Fibroblast of skin of abdomen (primary cell): ENCODE measurements at places on chromosomes 13 and 19.

DNA sequence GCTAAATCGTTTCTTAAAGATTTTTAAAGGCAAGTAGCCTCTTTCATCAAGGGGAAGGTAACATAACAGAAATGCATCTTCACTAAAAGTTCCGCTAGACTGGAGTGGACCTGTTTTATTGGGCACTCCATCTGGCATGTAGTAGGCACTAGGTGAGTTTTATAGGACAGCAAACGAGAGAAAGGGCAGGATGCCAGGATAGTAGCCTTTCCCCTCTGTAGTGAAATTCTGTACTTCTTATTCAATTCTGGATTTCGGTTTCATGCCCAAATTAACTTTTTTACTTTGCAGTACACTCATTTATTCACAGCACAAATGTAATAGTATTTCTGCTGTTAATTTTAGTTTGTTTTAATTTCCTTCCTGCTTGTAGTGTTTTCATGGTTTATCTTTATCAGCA lies 45.2 kb downstream of the GPR180 start:
- DNase-seq = no peak

DNA sequence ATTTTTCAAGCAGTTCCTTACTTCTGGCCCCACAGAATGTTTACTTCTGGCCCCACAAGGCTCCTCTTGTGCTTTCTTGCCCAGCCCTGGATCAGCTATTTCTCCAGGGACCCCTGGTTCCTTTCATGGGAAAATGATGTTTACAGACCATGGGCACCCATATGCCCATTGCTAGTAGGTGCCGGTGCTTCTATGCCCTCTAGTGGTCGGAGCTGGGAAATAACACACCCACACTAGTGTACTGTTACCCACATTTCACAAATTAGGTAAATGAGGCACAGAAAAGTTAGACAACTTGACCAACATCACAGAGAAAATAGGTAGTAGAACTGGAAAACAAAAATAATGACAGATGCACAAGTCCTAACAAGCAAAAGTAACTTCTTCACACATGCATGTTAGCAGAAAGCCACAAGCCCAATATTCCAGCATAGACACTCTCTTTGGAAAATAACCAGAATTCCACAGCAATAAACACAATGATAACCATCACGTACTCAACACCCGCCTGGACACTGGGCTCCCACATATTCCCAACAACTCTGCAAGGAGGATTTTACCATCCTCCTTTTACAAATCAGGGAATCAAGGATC lies 1.3 kb upstream of the CEACAM6 start:
- DNase-seq = peak; percentile 10

GRCh38 chr19:35299523-35300338 lies 7.8 kb downstream of the MAG start:
- DNase-seq = no peak

DNA sequence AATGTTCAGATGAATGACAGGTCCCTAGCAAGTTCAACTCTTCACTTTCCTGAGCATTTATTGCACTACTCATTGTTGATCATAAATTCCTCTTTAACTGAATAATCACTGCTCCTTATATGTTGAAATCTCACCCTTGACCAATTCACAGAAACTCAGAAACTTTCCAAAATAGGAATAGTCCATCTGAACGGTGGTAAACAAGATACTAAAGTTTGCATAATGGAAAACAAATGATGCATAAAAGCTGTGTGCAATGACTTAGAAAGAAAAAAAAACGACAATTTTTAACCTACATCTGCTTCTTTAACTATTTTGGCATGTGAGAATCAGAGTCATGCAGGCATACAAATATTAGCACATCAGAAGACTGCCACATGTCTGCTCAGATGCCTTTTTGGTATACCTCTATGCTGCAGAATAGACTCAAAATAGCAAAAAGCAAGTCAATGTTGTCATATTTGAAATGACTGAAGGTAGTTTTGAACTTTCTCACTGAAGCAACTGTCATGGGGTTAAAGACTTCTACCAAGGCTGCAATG lies 34.8 kb downstream of the SLC10A2 start:
- DNase-seq = no peak

DNA sequence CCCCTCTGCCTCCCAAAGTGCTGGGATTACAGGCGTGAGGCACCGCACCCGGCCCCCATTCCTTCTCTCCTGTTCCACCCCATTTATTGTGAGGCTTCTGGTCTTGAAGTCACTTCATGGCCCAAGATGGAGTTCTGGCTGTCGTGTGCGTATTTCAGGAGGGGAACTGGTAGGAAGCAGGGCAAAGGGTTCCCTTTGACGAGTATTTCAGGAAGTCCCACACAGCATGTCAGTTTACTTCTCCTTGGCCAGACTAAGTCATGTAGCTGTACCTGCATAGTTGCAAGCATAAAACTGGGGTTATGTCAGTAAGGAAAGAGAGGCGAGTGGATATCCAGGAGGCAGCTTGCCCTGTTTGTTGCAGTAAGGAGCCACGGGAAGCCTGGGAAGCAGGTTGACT lies 10.1 kb downstream of the WDR62 start:
- DNase-seq = no peak
